ENCODE measurements at places on chromosomes 12 and 14.

- no peak for DNase-seq
Measured at GRCh38 chr14:55807053-55807880, 227.3 kb downstream of the KTN1 start.

GRCh38 chr14:83196236-83196635, 1662.6 kb upstream of the SEL1L start:
- no peak for DNase-seq

DNA sequence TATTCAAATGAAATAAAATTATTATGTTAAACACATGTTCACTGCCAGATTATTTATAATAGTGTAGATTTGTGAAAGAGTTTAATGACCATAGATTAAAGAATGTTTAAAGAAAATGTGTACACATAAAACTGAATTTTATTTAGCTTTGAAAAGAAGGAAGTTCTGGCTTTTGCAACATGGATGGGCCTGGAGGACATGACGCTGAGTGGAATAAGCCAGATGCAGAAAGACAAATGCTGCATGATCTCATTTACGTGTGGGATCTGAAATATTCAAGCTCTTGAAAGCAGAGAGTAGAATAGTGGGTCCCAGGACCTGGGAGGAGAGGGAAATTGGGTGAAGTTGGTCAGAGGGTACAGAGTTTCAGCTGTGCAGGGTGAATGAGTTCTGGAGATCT, 1261.2 kb downstream of the TMEM121 start:
- no peak for DNase-seq

GRCh38 chr14:57686304-57686703, 179.6 kb downstream of the SLC35F4 start:
- no peak for DNase-seq

DNA sequence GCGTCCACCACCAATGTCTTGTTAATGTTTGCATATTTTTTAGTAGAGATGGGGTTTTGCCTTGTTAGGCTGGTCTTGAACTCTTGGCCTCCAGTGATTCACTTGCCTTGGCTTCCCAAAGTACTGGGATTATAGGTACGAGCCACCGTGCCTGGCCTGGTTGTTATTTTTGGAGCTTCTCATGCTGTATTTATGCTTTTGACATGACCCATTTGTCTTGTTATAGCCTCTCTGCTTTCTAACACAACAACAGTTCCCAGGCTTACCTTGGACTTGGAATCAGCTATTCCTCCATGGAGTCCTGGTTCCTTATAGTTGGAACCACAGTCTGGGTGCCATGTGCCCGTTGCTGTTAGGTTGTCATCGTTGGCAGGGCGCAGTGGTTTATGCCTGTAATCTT, 29.7 kb downstream of the ZNF410 start:
- DNase-seq, result no peak

- DNase-seq, result no peak
Measured at GRCh38 chr12:77594366-77594765, 236.3 kb upstream of the NAV3 start.

- peak; percentile 68 for DNase-seq
Measured at GRCh38 chr12:6960593-6961277, 9.6 kb downstream of the PTPN6 start.

DNA sequence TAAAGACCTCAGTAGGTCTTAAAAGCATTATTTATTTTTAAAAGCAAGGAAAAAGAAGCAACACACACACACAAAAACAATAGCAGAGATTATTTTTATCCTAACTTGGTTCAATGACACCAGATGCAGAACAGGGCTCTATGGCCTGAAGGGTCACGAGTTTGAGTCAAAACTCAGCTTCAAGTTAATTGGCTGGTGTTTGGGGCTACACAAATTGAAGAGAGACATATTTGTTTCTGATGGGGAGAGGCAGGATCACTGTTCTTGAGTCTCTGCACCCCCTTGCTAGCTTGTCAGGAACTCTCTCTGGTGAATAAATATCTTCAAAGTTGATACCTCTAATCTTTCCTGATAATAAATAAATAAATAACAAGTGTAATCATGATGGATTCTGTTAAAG, 466.1 kb downstream of the PRKD1 start:
- no peak for DNase-seq

DNA sequence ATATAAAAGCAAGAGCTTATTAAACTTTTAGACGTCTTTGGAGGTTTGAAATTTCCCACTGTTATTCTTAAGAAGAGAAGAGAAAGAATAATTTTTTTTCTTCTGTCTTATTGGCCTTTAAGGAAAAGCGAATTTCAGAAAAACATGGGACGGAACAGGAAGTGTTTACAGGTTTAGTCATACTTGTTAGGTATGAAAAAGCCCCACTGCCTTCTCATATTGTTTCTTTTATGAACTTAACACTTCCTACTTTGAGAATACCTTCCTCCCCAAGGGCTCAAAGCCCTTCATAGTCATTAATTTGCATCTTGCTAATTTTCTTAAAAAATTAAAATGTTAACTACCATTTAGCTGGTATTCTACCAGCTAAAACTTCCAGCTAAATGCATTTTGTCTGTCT, 82.0 kb downstream of the ETV6 start:
- DNase-seq, result no peak

DNA sequence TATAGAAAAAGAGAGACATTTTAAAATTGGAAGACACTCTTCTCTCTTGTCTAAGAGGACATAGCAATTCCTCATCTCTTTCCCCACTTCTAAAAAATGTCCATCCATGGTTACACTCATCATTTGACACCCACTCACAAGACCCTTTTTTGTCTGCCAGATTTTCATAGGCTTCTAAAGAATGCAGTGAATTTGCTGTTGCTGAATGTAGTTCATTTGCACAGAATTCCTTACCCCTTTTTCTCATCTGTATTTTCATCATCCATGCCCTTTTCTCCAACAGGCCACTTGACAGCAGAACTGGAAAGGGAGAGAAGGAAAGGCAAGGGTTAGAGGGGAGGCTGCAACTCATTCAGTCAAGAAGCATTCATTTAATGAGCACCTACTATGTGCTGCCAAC, 128.0 kb downstream of the NUAK1 start:
- no peak for DNase-seq

GRCh38 chr14:52977798-52978197, 26.9 kb upstream of the FERMT2 start:
- no peak for DNase-seq

Data from OCI-LY7 (cell line).